ENCODE measurements at places on chromosomes 13 and 19. TPM values are rescaled to one million over a fixed set of nuclear protein-coding genes. Genes with fewer than 3 reads are reported as not detected.

The MATK gene
- 0.78 TPM for polyA plus RNA-seq

The ZNF790 gene
- polyA plus RNA-seq = 2.8 TPM

The FSD1 gene
- polyA plus RNA-seq = 0.19 TPM

GRCh38 chr13:101490406-101491015, 38.0 kb downstream of the ITGBL1 start:
- H3K27ac ChIP-seq = no peak overlapping the region
- no peak for DNase-seq
- no peak overlapping the region for H3K4me3 ChIP-seq
- no peaks in the 10 kb centered on the region for H3K4me1 ChIP-seq
- no peaks in the 10 kb centered on the region for H3K36me3 ChIP-seq
- peaks cover 6% of the 10 kb centered on the region for H3K27me3 ChIP-seq

DNA sequence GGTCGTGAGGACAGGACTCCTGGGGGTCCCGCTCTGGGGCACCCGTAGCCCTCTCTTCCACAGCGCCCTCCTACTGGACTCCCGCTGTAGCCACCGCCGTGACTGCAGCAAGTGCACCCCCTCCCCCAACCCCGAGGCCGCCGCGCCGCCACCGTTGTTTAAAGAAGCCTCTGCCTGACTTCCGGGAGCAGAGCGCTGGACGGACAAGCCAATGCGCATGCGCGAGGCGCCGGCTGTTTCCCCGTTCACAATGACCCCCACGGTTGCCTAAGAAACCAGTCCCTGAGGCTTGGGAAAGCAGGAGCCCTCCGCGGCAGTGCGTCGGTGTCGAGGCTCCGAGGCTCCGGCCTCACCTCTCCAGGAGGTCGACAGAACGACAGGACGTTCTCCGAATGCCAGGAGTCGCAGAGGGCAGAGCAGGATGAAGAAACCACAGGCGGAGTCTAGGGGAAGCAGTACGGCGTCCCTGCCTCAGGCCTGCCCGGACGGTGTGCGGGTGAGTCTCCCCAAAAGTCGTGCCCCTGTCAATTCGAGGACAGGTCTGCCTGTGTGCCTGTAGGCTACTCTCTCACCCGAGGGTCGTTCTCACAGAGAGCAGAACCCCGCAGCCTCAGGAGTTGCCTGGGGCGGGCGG, 70.5 kb upstream of the ZNF420 start:
- no peak overlapping the region for H3K27ac ChIP-seq
- H3K4me3 ChIP-seq = peak overlapping the region; percentile 11
- peak; percentile 61 for DNase-seq
- H3K27me3 ChIP-seq = no peaks in the 10 kb centered on the region
- H3K36me3 ChIP-seq = no peaks in the 10 kb centered on the region

DNA sequence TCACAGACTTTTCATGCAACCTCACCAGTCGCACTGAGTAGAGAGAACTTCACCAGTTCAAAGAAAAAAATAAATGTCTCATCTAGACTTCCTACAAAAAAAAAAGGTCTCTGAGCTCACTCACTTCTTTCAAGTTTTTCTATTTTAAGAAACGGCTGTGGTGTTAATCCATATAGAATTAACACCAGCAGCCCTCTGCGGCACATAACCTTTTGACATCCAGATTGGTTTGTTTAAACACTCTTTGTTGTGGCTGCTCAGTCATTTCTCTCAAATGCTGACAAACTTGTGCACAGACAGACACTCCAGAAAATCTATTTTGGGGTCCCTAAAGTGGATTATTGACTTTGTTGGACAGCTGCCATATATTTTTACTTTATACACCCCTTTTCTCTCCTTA, 874.9 kb downstream of the EFNB2 start:
- H3K4me1 ChIP-seq = no peaks in the 10 kb centered on the region
- no peak overlapping the region for H3K27ac ChIP-seq
- no peak overlapping the region for H3K4me3 ChIP-seq
- no peaks in the 10 kb centered on the region for H3K27me3 ChIP-seq
- H3K36me3 ChIP-seq = no peaks in the 10 kb centered on the region
- DNase-seq = no peak
